ENCODE measurements at places on chromosomes 16 and 17.

DNA sequence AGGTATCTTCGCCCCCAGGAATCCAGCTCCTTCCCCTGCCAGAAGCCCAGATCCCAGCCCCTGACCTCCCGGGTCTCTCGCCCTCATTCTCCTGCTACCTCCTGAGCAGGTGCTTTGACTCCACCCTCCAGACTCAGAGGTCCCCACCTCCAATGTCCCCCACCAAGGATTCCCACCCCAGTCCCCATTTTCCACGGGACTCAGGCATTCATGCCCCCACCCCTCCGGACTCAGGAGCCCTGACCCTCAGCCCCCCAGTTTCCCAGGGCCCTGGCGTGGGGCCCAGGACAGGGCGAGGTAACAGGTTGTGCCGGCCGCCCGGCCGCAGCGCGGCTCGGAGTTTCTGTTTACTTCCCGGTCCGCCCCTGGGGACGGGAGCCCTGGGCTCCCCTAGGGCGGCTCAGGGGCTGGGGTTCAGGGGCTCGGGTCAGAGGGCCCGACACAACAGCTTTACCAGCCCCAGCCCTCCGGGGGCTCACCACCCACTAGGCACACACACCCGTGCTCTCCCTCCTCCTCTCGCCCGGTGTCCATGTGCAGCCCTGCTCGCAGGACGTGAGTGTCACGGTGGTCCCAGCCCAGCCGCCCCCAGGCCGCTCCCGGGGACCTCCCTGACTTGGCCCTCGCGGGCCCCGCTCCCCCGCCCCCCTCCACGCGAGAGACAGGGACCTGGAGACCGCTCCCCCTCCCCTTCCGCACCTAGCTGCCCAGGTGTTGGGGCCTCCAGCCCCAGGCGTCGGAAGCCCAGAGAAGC is 595 bp downstream of the BICDL2 start:
- DNase-seq, result no peak

DNA sequence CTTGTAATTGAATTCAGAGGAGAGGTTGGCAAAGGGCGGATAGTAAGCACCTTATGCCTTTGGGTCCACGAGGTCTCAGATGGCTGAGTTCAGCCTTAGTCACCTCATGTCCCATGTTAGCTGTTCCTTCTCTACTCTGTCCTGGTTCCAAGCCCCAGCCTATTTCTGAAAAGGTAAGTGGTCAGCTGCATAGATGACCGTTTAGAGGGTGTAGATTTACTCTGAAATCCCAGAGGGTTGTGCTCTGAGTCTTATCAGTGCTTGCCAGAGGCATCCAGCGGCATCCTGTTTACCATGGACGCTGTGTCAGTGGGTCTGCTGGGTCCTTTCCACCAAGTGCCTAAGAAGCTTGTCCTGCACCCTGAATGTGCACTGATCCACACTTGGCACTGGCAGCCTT is 1.9 kb downstream of the ZNF778 start:
- DNase-seq, result no peak

GRCh38 chr17:74524653-74525464 is 6.4 kb downstream of the CD300LB start:
- no peak for DNase-seq

DNA sequence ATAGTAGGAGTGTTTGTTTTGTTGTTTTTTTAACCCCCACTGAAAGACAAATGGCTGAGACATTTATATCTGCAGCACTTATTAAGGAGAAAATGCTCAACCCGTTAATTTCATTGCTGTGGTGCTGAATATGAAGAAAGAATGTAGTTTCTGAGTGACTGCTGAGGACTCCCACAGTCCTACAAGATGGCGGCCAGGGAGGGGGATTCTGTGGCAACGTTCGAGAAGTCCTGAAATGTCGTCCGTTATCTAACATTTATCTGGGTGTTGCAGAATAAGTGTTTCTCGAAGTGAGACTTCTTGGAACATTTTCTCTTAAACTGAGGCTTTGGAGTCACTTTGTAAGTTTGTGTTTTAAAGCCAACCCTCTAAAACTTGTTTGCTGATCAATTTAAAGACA is 530.4 kb downstream of the XYLT1 start:
- DNase-seq, result no peak

GRCh38 chr17:69733171-69734012 is 318.9 kb downstream of the MAP2K6 start:
- DNase-seq, result peak; percentile 52

DNA sequence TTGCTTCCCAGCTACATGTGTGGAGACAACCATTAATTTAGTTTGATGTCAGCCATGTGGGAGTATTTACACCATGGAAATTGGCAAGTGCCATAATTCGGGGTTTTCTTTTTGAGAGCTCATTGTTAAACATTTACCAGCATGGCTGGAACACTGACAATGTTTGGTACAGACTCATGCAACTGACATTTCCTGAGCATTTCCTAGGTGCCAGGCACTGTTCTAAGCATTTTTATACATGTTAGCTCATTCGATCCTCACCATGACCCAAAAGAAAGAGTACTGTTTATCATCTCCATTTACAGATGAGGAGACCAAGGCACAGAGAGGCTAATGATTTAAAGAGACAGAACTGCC is 86.9 kb downstream of the FOXL1 start:
- DNase-seq, result no peak

DNA sequence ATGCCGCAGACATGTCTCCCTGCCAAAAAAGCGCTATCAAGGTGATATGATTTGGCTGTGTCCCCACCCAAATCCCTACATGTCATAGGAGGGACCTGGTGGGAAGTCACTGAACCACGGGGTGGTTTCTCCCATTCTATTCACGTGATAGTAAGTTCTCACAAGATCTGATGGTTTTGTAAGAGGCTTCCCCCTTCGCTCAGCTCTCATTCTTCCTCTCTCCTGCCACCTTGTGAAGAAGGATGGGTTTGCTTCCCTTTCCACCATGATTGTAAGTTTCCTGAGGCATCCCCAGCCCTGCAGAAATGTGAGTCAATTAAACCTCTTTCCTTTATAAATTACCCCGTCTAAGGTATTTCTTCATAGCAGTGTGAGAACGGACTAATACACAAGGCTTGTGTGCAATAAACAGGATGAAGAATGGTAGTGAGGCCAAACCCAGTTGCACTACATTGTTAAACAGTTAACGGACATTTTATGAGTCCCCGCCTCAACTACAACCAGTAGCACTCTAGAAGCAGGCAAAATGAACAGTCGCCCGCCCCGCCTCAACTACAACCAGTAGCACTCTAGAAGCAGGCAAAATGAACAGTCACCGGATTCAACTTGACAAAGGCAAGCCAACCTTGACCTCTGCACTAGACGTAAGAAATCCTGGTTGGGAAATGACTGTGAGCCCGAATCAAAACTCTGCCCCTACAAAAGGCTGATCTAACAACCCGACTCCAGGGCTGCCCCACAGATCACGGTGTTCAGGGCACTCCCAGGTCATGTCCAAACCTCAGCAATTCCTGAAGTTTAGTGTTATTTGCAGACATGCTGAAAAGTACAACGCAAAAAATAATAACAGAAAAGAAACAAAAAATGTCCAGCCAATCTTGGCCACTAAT is 26.3 kb downstream of the VPS53 start:
- no peak for DNase-seq

DNA sequence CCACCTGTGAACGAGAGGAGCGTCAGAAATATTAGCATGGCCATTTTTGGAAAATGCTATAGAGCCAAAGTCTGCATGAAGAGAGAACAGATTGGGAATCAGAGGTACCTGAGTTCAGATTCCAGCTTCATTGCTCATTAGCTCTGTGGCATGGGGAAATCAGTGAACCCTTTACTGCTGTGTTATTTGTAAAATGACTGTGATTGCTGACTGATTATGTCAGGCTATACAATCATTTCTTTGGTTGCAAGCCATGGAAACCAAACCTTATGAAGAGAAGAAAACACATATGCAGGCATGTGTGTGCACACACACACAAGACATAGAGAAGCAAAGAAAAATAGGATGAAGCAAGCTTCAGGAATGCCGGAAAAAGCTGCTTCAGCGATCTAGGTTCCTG is 101.4 kb upstream of the HSBP1 start:
- DNase-seq, result no peak

- DNase-seq, result no peak
Observed at GRCh38 chr17:5582209-5583185, 1.8 kb downstream of the NLRP1 start.

DNA sequence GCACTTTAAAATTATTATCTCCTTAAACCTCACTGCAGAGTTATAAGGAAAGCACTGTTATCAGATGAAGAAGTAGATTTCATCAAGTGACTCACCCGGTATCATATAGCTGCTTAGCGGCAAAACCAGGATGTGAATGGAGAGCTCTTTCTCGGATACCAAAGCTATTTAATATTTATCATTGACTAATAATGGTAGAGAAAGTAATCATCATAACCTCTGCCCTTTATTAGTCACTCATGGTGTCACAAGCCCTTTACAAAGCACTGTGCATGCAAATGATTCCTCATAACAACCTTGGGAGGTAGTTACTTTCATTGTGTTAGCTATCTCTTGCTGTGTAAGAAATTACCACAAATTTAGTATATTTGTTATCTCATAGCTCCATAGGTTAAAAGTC is 592.9 kb downstream of the MAF start:
- no peak for DNase-seq

DNA sequence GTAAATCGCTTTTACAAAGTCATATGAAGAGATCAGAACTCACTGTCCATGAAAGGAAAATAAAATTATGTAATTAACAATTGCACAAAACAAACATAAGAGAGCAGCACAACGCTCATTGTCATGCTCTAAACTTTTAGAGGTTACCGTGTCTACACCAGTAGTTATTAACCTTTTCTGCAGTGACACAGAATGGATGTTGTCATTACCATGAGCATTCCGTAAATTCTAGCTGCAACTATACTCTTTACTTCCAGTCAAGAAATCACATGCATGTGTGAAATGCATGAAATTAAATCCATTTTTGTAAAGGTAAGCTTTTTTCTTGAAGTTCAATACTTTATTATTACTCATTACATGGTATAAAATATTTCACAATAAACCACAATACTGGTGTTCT is 38.2 kb downstream of the USP32 start:
- no peak for DNase-seq

DNA sequence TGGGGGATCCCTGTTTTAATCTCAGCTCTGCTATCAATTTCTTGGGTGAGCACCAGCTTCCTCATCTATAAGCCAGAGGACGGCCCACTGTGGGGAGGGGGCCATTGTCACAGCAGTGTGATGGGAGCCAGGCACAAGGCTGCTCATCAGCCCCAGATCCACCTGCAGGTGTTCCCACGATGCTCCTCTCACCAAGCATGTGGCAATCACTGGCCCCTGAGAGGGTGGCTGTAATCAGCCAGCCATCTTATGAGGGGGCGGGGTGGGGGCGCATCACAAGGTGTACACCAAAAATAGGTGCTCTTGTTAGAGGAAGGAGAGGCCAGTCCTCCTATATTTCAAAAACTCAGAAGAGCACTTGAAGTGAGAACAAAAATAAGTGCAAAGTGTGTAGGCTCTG is 31.2 kb downstream of the HNF1B start:
- no peak for DNase-seq

DNA sequence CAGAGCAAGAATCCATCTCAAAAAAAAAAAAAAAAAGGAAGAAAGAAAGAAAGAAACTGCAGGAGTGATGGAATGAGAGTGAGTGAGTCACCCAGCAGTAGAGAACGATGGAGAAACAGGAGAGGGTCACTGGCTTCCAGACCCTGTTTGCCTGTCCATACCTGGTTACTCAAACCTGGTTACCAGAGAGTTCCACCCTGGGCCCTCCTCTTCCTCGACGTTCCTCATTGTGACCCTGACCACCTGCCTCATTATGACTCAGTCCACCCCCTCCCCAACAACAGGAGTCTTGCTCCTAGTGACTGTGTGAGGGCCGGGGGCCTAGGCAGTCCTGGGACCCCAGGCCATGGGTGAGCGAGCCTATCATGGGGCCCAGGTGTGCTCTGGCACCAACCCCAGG is at the start of gene SPEM3:
Gene SPEM3 (plus strand): TSS at position 301 of the 400 bp plus-strand sequence. CDS start 46 bp downstream, at position 347.
- no peak for DNase-seq

GRCh38 chr16:57753448-57754353 is 18.1 kb downstream of the KATNB1 start:
- DNase-seq, result no peak

DNA sequence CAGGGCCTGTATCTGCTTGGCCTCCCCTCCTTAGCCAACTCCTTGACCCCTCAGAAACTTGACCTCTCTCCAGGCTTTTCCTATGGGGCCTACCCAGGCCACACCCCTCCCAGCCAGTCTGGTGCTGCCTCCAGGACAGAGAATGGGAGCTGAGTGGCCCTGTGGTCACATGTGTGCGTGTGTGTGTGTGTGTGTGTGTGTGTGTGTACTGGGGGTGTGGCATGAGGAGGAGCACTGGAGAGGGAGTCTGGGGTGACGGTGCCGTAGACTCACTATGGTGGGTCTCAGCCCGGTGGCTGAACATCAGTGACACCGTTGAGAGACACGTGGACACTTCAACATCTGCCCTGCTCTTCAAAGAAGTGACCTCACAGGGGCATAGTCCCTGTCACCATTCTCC is 180.4 kb downstream of the ENGASE start:
- DNase-seq, result no peak

DNA sequence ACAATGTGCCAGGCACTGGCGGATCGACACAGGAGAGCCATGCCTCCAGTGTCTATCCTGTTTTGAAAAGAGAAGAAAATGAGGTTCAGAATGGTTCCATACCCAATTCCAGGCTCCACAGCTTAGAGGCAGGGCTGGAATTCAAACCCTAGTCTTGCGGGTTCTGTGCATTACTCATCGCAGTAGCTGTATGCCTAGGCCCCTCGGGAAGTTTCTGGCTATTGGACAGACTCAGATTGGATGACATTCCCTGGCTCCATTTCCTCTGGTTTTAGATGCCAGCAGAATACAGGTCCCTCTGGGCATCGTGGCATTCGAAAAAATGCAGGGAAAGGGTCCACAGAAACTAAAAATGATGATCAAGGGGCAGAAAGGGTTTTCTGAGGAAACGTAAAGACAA is 184.7 kb downstream of the COPRS start:
- no peak for DNase-seq

DNA sequence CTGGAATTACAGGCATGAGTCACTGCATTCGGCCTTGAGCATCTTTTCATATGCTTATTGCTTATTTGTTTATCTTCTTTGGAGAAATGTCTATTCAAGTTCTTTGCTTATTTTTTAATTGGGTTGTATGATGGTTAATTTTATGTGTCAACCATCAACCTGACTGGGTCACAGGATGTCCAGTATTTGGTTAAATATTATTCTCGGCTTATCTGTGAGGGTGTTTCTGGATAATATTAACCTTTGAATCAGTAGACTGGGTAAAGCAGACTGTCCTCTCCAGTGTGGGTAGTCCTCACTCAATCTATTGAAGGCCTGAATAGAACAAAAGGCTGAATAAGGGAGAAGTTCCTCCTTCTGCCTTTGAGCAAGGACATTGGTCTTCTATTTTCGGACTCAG is 142.0 kb downstream of the SSH2 start:
- no peak for DNase-seq

- DNase-seq, result peak; percentile 66
Observed at GRCh38 chr17:72187556-72187955, 66.7 kb downstream of the SOX9 start.

- DNase-seq, result no peak
Observed at GRCh38 chr16:20303012-20303411, 24.3 kb downstream of the GP2 start.

DNA sequence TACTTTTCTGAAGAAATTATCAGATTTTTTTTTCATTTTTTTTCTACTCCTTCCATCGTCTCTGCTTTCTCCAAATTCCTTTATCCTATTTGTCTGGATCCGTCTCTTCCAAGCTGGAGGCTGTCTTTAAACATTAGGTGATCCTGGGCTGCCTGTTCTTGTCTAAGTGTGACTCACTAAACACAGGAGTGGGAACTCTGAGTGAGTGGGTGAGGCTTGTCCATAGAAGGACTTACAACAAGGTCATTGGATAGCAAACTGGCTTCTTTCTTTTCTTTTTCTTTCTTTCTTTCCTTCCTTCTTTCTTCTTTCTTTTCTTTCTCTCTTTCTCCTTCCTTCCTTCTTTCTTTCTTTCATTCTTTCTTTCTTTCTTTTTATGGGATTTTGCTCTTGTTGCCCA is 18.2 kb downstream of the ALOX15 start:
- no peak for DNase-seq
